Foreskin melanocyte (primary cell): ENCODE measurements at places on chromosomes 5 and 9.

DNA sequence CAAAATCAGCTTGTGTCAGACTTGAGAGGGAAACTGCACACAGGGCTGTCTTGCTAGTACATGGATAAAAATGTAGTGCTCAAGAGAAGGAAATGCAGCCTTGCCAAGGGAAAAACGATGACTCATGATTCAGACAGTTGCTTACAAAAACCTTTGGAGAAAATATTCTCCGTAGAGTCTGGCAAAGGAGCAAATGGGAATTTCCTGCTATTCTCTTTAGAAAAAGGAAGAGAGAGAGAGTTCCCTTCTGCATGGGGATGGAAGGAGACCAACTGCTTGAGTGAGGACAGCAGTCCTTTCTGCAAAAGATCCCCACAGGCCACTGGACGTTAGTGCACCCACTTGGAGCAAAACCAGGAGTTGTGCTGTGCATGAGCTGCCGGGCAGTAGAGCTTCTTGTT lies 7.6 kb downstream of the IFNB1 start:
- DNase-seq = peak; percentile 52

- no peak for DNase-seq
Measured at GRCh38 chr5:133679534-133679933, 67.2 kb upstream of the FSTL4 start.

DNA sequence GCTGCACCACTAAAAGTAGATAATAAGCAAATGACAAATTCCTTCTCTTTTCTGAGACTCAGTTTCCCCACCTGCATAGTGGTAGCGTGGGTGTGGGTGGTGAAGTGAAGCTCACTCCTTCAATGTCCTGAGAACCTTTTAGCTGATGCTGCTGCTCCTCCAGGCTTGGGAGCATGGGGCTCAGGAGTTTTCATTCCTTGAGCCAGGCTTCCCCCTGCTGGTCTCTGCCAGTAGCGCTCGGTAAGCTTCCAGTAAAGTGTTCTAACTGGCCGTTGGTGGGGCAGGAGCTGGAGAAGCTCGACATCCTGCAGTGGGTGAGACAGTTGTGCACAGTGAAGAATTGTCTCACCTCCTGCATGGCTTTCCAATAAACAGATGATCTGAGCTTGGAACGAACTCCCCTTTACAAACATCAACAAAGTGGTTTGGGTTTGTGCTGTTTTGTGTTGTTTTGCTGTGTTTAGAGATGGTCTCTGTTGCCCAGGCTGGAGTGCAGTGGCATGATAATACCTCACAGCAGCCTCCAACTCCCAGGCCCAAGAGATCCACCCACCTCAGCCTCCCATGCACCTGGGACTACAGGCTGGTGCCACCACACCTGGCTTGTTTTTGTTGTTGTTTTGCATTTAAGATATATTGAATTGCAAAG lies 34.6 kb downstream of the SPARC start:
- peak; percentile 70 for DNase-seq

GRCh38 chr5:142600611-142601358 lies 85.1 kb downstream of the FGF1 start:
- DNase-seq = peak; percentile 31

GRCh38 chr9:135648494-135649410 lies 9.4 kb upstream of the GLT6D1 start:
- DNase-seq = no peak
